ENCODE measurements at places on chromosomes 4 and X. TPM values are rescaled to one million over a fixed set of nuclear protein-coding genes. Genes with fewer than 3 reads are reported as not detected.

GRCh38 chr4:54802336-54802735, 144.6 kb downstream of the KIT start:
- DNase-seq: no peak

Gene BEX1
- 1.4 TPM for total RNA-seq

- no peak for DNase-seq
These were observed 793.6 kb upstream of the INTU start for GRCh38 chr4:126838941-126839679.

DNA sequence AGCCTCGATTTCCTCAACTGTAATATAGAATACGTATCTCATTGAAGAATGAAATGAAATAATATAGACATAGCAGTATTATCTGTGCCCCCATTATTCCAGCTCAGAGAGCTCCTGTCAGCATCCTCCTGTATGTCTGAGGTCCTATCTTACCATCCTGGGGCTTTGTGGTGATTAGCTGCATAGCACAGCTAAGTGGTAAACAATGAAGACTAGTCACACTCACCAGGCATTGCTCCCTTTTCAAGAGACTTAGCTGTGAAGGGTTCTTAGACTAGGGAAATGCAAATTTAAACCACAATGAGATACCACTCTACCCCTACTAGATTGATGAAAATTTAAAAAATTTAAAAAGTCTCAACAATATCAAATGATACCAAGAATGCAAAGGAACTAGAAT, 172.9 kb downstream of the SLC39A8 start:
- no peak for DNase-seq

DNA sequence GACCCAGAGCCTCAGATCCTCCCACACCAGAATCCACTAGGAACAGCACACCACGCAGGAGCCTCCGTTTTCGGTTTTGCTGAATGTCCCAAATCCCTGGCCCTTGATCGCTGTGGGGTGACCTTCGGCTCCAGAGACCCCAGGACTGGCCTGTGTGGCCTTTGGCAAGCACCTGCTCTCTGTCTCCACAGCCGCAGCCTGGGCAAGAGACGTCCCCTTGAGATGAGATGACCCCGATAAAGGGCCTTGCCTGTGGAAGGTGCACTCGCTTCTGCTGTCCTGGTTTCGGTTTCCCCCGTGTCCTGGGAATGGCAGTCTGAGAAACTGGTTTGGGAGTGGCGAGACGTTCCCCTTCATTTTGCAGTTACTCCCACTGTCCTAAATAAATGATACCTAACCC, 9.6 kb downstream of the PSAPL1 start:
- no peak for DNase-seq

GRCh38 chr4:13483136-13483767, 888 bp downstream of the RAB28 start:
- no peak for DNase-seq

Gene PIR
- 20.0 TPM for total RNA-seq

GRCh38 chr4:153790962-153791551, 2.2 kb upstream of the SFRP2 start:
- DNase-seq: no peak

- DNase-seq: no peak
These were observed 184.1 kb downstream of the AFAP1 start for GRCh38 chr4:7755561-7755960.

DNA sequence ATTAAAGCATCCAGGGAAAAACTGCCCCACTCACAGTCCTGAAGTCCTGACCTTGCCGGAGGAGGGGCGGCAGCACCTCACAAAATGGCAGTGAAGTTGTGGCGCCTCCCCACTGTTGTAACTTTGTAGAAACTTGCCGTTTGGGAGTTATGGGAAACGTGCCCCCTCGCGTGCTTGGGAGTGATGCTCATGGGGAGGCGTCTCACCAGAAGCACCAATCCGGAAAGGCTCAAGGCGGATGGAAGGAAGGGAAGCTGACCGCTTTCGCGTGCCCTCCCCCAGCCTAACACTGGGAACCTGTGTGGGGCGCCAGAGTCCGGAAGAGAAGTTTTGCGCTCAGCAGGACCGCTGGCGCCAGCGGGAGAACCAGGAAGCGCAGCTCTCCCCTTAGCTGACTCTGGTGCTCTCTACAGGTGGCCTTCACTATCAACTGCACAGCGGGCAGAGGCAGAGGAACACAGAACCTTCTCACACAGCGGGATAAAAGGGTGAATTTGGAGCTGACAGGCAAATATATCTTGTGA, at the start of the genes CT45A10 and SAGE1:
Gene CT45A10 (minus strand): TSS at position 151 of the 524 bp plus-strand sequence. CDS start 8,100 bp downstream, outside the sequence.
Gene SAGE1 (plus strand): TSS at position 423 of the 524 bp plus-strand sequence. CDS start 2,527 bp downstream, outside the sequence.
- DNase-seq: no peak

Gene TMEM31
- total RNA-seq: not detected

Gene DMRTC1
- total RNA-seq: not detected

Gene NALF2
- 0.09 TPM for total RNA-seq

Gene CNGA2
- not detected for total RNA-seq

Gene CENPI
- total RNA-seq: 0.65 TPM

DNA sequence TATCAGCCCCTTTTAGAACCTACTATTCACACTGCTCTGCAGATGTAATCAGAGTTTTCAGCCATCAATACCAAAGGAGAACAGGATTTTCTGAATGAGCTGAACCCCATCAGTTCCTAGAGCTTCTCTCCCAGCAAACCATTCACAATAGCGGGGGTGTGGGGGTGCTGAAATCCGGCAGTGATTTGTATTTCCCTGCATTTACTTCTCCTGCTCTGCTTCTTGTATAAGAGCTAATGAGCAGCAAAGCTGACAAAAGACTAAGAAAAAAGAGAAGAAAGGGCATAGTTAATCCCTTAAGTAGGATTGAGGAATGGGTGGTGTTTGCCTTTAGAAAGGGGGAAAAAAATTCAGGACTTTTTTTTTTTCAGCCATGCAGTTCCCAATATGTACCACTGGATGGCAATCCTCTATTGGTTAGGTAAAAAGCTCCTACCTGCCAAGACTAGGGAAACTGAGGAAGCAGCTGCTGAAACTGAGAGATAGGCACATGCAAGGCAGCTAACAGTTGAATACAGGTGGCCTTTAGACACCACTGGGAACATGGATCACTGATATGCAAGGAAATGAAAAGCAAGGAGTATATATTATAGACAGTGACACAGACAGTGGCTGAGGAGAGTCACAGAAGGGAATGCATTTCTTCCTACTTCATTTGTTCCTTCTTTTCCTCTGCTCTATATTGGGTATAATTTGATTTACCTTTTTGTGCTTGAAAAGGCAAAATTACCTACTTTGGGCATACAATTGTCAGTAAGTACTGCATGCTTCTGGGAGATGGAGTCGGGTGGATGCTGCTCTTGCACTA, 217.9 kb downstream of the HS6ST2 start:
- DNase-seq: no peak

Gene THOC2
- 85.7 TPM for total RNA-seq

GRCh38 chrX:41391606-41392005, 55.5 kb upstream of the NYX start:
- no peak for DNase-seq

DNA sequence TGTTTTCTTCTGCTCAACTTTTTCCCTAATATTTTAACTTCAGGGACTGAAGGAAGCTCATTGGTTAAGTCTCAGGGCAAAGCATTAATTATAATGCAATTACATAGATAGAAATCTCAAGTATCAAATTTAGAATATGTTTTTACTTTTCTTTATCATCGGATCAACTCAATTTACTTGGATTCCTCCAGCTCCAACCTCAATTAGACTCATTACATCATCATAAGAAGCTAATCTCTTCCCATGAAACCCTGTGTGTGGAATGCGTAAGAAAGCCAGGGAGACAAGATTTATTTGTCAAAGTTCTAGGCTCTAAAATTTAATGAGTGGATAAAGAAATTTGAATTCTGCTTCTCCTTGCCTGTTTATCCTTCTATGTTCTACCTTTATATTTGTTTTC, 918.4 kb downstream of the ADGRL3 start:
- DNase-seq: no peak

GRCh38 chr4:122823476-122823875, 3.2 kb upstream of the FGF2 start:
- DNase-seq: no peak

- DNase-seq: no peak
These were observed 2054.9 kb downstream of the PCDH7 start for GRCh38 chr4:32775049-32775448.

DNA sequence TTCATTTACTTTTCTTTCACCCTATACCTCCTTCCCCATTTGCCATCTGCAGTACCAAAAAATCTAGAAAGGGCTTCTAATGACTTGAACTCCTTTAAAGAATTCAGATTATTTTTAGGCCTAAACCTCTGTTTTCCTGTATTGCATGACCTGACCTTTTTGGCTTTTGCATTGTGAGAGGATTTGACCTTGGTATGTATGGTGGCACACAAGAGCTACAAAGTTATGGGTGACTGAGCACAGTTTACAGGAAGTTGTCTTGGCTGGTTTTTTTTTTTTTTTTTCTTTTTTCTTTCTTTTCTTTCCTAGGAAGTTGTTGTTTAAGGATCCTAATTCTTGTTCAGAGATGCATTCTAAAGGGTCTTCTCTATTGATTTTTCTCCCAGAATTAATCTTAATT, 32.0 kb upstream of the MTMR8 start:
- DNase-seq: no peak

Gene TRIM60
- not detected for total RNA-seq

GRCh38 chr4:127685292-127685691, 44.9 kb upstream of the SLC25A31 start:
- no peak for DNase-seq

- no peak for DNase-seq
These were observed 14.3 kb downstream of the TEC start for GRCh38 chr4:48255072-48255958.

DNA sequence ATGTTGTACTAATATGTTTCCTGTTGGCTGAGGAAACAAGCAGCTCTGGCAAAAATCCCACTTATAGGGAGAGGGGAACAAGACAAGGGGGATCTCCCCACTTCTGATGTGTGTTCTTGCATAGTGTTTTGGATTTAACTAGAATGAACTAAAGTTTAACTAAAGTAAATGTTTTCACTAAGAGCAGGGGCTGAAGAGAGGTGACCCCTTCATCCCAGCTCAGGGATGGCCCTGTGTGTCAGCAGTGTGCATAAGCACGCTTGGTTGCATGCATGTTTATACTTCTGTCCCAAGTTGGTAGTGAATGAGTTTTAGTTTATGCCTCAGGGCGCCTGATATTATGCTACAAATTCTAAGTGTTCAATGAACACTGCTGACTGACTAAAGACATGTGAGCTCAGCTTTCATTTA, 169.4 kb downstream of the MGST2 start:
- DNase-seq: no peak

Gene GUCY1B1
- total RNA-seq: 35.5 TPM

- DNase-seq: no peak
These were observed 139.1 kb downstream of the MAB21L2 start for GRCh38 chr4:150720973-150721518.

- DNase-seq: no peak
These were observed 8.3 kb downstream of the RPS4X start for GRCh38 chrX:72268597-72269365.

Gene SLC6A14
- total RNA-seq: not detected

DNA sequence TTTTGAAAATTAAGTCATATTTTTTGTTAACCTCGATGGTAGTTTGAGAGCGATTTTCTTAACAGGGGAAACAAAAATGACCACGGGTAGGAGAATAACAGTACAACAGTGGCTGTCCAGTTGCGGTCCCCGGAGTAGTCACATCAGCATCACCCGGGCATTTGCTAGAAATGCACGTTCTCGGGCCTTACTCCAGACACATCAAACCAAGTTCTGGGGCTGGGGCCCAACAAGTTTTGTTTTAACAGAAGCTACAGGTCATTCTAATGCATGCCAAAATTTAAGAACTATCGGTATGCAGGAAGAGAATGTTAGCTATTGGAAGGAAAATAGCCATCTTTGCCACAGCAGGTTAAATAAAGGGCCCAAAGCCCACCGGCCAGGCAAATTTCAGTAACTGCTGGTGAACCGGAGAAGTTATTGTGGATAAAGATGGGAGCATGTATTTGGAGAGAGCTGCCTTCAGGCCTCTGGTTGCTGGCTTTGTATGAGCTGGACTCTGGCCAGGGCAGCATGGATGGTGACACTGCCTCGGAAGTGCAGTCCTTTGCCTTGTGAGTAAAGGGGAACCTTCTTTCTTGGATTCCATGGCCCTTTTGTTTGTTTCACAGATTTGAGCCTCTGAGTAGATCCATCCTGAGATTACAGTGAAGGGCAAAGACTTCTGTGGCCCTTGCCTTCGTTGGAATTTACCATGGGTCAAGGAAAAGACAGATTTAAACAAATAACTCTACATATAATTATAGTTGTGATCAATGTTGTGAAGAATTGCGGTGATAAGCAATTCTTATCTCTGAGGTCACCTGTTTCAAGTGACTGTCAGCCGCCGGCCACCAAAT, 62.1 kb downstream of the TBC1D14 start:
- DNase-seq: no peak

- no peak for DNase-seq
These were observed 18.3 kb downstream of the LARP7 start for GRCh38 chr4:112655270-112655669.

DNA sequence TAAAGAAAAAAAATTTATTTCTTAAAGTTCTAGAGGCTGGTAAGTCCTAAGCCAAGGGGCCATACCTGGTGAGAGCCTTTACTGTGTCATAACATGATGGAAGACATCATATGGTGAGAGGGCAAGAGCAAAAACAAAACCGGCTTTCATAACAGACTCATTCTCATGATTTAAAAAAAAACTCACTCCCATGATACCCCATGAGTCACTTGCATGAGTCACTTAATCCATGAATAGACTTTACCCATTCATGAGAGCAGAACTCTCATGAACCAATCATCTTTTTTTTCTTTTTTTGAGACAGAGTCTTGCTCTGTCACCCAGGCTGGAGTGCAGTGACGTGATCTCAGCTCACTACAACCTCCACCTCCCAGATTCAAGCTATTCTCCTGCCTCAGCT, 369.7 kb upstream of the DIAPH2 start:
- DNase-seq: no peak

Gene TDO2
- total RNA-seq: not detected

DNA sequence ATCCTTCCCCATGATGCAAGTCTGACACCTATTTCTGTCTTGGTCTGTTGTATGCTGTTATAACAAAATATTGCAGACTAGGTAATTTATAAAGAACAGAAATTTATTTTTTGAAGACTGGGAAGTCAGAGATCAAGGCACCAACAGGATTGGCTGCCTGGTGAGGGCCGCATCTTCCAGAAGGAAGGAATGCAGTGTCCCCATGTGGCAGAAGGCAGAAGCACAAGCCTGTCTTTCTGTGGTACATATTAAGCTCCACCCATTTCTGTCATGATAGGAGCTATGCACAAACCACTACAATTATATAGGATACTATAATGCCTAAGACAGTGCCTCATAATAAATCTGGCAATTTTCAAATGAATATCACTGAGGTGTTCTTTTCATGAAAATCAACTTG, 502.3 kb upstream of the DIAPH2 start:
- no peak for DNase-seq

- no peak for DNase-seq
These were observed 68.2 kb downstream of the DKK2 start for GRCh38 chr4:106967892-106968291.

Gene AKAP14
- total RNA-seq: not detected

DNA sequence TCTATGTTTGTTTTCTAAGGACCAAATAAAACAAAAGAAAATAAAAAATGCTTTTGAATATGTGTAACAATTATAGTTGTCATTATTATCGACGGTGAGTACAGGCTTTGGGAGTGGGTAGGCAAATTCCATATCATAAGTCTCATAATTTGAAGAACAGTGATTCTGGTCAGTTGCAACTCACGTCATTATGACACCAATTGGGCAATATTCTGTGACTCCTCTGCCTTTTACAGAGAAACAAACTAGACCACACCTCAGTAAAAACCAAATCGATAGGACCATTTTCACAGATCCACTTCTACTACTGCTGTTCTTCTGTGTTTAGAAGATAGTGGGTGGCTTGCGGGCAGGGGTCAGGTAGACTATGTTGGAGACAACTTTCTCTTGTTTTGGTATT, 250.1 kb downstream of the C4orf33 start:
- no peak for DNase-seq

GRCh38 chr4:183337833-183338232, 15.6 kb upstream of the CLDN24 start:
- DNase-seq: no peak
